ENCODE measurements at places on chromosomes 5 and 9.
A peak's percentile ranks its signal among the peaks of the same experiment; 100 is the strongest.

GRCh38 chr5:89396278-89396954 lies 513.4 kb upstream of the MEF2C start:
- no peak for DNase-seq

GRCh38 chr9:115211413-115212124 lies 93.6 kb upstream of the TNC start:
- DNase-seq, result no peak

DNA sequence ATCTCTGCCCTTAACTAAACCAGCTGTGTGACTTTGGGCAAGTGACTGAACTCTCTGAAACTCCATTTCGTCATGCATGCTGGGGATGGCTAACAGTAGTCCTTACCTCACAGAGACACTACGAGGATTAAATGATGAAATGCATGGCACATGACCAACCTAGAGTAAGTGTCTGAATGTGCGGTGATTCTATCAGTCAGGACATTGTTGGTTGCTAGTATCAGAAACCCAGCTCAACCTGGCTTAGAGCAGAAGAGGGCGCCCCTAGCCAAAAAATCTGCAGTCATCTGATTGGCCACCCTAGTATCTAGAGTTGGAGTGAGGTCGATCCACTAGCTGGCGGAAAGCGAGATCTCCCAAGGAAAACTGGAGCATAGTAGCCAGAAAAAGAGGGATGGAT lies 25.2 kb downstream of the NEURL1B start:
- peak; percentile 71 for DNase-seq

GRCh38 chr9:112380102-112380824 lies at the start of gene HSDL2:
Gene HSDL2, plus strand, starts transcription at chr9:112380108. Its CDS starts 56 bp downstream, at chr9:112380164.
- no peak for DNase-seq

DNA sequence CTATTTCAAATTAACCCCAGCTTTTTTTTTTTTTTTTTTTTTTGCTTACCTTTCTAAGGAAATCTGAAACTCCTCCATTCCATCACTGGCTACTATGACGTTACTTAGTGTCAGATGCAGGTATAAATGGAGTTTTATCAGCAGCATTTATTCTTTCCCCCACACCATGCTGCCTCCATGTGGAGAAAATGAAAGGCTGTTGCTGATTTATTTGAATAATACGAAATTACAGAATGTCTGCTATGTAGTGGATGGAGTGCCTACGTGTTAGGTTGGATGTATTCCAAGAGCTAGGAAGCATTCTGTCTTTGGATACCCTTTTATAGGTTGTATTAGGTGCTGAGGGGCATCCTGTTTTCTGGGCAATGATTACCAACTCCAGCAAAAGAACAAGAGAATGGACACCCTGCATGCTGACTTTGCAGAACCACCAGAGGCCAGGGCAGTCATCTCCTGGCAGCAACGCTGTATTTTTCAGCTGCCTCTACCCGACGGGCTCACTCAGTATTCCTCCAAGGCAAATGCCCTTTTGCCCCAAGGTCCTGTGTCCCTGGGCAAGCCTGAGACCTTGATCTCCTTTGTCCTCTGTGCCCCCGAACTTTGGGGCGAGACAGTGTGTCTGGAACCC lies 199.5 kb downstream of the ALDH1A1 start:
- DNase-seq, result no peak

DNA sequence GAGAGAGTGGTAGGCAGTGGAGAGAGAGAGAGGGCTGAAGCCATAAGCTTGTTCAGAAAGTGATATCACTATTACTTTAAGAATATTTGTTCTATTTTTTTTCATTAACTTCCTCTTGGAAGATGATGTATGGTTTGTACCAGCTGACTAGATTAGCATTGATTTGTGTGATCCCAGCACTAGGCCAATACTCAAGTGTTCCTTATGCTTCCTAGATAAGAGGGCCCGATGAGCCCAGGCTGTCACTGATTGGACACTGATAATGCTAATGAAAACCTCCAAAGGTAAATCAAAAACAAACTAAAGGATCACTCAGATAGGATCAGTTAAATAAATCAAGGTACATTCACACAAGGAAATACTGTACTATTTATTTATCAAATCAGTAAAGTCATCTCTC lies 52.7 kb upstream of the OTULINL start:
- no peak for DNase-seq

DNA sequence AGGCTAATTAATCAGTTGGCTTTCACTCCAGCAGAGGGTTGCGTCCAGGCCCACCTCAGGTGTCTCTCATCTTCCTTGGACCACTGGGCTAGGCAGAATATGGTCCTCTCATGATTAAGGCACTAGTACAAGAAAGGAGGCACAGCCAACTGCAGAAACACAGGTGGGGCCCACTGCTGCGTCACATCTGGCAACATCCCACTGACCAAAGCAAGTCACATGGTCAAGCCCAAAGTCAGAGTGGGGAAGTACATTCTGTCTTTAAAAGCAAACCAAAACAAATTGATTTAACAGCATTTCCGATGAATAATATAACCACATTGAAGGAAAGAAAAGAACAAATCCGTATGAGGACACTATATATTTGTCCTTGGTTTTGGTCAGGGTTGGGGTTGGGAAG lies 28.0 kb upstream of the UBTD2 start:
- no peak for DNase-seq

All from islet precursor cell (in vitro differentiated cells).